ENCODE measurements at places on chromosomes 11 and 22. TPM values are rescaled to one million over a fixed set of nuclear protein-coding genes. Genes with fewer than 3 reads are reported as not detected.

Gene LRRC74B
- not detected for total RNA-seq

Gene CARD16
- total RNA-seq: not detected

Gene RTN4RL2
- total RNA-seq: 7.0 TPM

- no peak for DNase-seq
Measured at GRCh38 chr11:113562981-113563461, 87.8 kb upstream of the DRD2 start.

DNA sequence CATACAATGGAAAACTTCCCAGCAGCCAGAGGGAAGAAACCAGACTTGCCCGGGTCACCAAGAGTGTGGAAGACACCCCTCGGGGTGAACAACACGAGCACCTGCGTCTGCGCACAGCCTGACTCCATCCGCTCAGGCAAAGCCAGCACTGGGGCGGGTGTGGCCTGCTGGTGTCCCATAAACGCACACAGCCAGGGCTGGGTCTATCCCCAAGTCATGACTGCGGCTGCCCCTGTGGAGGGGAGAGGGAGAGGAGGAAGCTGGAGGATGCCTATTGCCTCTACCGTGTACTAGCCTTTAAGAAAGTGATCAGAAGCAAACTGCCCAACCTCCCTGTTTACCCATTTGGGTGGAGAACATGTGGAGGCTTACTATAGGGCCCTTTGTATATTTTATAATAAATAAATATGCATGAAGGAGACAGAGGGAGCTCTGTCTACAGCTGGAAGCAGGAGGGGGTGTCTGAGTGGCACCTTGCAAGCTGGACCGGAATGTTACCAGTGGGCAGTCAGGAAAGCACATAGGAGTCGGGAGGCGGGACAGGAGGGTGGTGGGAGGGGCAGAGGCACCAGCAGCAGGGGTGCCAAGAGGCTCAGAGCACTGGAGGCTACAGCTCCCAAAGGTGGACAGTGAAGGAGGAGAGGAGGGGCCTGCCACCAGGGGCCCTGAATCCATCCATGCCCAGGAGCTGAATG lies 79.6 kb downstream of the PHF21B start:
- DNase-seq: no peak

GRCh38 chr22:20610243-20610686 lies 102.9 kb downstream of the MED15 start:
- peak; percentile 22 for DNase-seq

- DNase-seq: no peak
Measured at GRCh38 chr22:37862570-37863325, 13.5 kb downstream of the EIF3L start.
